ENCODE measurements at places on chromosomes 7 and 10.
A peak's percentile ranks its signal among the peaks of the same experiment; 100 is the strongest.

- no peak for DNase-seq
Measured at GRCh38 chr7:41732436-41732785, 29.5 kb upstream of the INHBA start.

- DNase-seq, result no peak
Measured at GRCh38 chr10:89869592-89870156, 168.3 kb downstream of the KIF20B start.

GRCh38 chr10:17488848-17489247 lies 34.5 kb upstream of the ST8SIA6 start:
- no peak for DNase-seq

DNA sequence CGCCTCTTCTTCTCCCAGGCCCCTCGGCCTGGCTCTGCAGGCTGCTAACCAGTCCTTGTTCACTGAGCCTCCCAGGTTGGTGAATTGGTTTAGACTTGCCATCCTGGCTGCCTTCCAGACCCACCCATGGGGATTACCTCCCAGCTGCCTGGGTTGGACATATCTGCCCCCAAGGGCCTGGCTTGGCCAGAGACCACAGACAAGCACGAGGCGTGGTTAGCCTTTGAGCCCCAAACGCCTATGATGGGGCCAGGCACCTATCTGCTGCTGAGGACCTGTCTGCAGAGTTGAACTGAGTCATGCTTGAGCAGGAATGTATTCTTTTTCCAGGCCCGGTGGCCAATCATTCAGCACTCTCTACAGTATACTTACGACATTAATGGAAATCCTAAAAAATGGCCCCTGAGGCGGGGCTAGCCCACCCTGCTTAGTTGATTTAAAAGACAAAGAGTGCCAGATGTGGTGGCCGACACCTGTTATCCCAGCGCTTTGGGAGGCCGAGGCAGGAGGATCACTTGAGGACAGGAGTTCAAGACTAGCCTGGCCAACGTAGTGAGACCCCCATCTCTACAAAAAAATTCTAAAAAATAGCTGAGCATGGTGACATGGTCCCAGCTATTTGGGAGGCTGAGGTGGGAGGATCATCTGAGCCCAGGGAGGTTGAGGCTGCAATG lies 361.5 kb downstream of the FRMD4A start:
- no peak for DNase-seq

GRCh38 chr7:44486693-44487092 lies 3.8 kb downstream of the NUDCD3 start:
- no peak for DNase-seq

DNA sequence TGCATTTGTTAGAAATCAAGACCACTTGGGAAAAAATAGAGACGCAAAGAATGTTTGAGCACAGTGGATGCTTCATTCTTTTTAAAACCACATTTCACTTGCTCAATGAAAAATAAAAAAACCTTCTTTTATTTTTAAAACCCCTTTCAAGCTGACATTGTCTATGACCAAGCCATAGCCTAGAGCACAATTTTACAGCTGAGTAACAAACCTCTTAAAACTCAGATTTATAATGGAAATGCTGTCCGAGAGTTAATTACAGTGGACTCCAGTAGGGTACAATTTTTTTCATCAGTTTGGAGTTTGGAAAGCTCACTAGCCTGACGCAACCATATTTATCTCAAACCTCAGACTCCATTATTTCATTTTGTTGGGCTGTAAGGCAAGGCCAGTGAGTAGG lies 116.3 kb downstream of the RNLS start:
- no peak for DNase-seq

- DNase-seq, result no peak
Measured at GRCh38 chr7:25029075-25029474, 49.1 kb upstream of the OSBPL3 start.

GRCh38 chr10:47028466-47028865 lies 117.2 kb downstream of the PTPN20 start:
- no peak for DNase-seq

GRCh38 chr7:6175645-6176044 lies 96.8 kb downstream of the CYTH3 start:
- DNase-seq, result no peak

- no peak for DNase-seq
Measured at GRCh38 chr7:124452186-124452585, 313.4 kb downstream of the GPR37 start.

DNA sequence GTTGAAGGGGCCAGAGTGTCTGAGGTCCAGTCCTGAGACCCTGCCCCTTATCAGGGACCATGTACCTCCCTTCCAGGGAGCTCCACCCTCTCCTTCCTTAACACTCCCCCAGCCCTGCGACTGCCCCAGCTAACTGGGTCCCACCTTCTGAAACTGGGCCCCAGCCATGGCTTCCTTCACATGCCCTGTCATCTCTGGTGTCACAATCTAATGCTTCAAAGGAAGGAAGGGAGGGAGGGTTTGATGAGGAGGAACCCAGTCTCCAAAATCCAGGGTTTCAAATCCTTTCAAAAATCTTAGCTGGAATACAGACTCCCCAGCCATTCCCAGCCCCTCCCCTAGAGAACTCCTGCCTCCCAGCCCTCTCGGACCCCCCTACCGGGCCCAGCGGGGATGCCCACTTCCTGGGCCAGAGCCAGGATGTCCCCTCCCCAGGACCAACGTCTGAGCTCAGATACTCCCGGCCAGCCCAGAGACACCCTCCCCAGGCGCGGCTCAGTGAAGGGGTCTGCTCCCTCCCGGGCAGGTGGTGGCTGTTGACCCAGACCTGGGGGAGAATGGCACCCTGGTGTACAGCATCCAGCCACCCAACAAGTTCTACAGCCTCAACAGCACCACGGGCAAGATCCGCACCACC lies 18.0 kb downstream of the C10orf105 start:
- DNase-seq, result no peak

GRCh38 chr7:111393011-111393754 lies 169.1 kb downstream of the IMMP2L start:
- DNase-seq, result peak; percentile 56

GRCh38 chr10:74548676-74549075 lies 277.7 kb upstream of the KAT6B start:
- DNase-seq, result no peak

- no peak for DNase-seq
Measured at GRCh38 chr10:34830217-34830822, 15.2 kb upstream of the PARD3 start.

- no peak for DNase-seq
Measured at GRCh38 chr10:7317786-7318446, 92.9 kb downstream of the SFMBT2 start.

GRCh38 chr7:4123346-4123745 lies 558.7 kb upstream of the FOXK1 start:
- DNase-seq, result no peak

- DNase-seq, result no peak
Measured at GRCh38 chr10:123889821-123890220, 1.8 kb downstream of the CPXM2 start.

- peak; percentile 35 for DNase-seq
Measured at GRCh38 chr7:28298870-28299518, 113.3 kb upstream of the CREB5 start.

GRCh38 chr10:74177140-74177677 lies 26.2 kb downstream of the ADK start:
- no peak for DNase-seq

- DNase-seq, result no peak
Measured at GRCh38 chr10:80501381-80501912, 36.3 kb upstream of the SH2D4B start.

GRCh38 chr10:11205030-11205772 lies 187.5 kb downstream of the CELF2 start:
- no peak for DNase-seq

DNA sequence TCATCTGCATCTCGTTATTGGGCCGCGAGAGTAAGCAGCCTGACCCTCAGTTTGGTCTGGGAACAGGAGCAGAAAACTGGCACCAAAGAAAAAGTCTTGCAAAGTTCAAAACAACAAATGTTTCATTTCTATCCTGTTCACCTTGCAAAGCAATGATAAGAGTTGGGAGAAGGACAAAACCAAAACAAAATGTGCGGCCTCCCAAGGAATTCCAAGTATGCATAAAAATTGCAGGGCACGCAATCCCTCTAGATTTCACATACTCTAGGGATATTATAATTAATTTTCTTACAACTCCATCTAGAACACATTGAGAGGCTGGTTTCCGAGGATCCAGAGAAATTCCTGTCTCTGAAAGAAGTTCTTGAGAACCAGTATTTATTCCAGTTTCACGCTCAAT lies 20.1 kb downstream of the CHUK start:
- no peak for DNase-seq

- DNase-seq, result no peak
Measured at GRCh38 chr7:143958781-143959180, 4.1 kb downstream of the OR2F1 start.

GRCh38 chr7:122352454-122352853 lies 47.9 kb upstream of the FEZF1 start:
- no peak for DNase-seq

GRCh38 chr10:20443094-20443493 lies 454.0 kb downstream of the NEBL start:
- no peak for DNase-seq

GRCh38 chr7:115113776-115114175 lies 191.9 kb downstream of the MDFIC start:
- DNase-seq, result no peak

- no peak for DNase-seq
Measured at GRCh38 chr7:81816312-81816711, 46.5 kb upstream of the HGF start.

DNA sequence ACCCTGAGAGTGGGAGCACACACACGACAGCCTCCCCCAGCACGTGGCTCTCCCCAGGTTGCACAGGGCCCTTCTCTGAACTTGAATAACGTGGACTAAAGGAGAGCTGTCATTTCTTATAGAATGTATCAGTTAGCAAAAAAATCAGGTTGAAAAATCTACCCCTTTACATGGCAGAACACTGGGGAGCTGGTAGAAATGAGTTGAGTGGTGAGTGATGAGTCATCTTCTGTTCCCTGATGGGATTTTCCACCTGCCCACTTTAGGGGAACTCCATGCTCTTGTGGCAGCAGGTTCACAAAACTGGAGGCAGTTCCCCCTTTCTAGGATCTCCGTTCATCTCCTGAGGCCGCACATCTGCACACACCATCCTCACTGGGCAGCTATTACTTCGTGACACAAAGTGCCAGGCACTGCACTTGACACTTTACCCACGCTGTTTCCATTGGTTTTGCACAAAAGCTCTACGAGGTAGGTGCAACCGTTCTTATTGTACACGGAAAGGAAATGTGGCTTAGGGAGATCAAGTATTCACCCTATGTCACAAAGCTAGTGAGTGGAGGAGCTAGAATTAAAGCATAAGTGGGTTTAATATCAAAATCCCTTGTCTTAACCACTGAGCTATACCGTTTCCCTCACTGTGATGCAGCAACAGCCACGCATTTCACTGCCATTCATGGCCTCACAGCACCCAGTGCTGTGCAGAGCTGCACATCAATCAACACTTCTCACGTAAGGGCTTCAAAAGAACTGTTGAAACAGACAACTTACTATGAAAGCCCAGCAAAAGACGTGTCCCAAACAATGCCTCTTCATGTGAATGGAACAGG lies 80.2 kb downstream of the RNF216 start:
- no peak for DNase-seq

DNA sequence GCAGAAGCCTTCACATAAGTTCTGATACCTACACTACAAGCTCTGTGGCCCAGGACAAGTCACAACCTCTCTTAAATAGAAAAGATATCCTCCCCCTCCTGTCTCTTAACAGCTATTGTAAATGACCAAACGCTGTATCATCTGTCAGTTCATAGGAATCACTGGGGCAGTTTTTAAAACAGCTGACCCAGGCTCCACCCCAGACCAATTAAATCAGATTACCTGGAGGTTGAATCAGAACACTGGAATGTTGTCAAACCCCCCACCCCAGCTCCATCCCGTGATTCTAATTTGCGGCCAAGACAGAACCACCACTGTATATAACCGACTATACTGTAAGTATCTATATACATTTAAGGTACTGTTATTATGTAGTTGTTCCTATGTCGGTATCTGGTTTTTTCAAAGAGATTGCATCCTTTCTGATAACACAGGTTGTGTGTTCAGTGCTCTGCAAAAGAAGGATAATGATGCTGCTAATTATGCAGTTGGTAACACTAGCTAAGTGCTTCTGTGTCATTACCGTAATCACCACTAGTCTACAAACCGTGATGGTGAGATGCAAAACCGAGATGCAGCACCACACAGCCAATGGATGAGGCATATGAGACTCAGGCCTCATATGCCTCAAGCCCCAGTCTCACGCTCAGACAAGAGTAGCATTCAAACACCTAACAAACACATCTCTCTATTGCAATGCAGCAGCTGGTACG lies 47.4 kb downstream of the TNS3 start:
- DNase-seq, result no peak

DNA sequence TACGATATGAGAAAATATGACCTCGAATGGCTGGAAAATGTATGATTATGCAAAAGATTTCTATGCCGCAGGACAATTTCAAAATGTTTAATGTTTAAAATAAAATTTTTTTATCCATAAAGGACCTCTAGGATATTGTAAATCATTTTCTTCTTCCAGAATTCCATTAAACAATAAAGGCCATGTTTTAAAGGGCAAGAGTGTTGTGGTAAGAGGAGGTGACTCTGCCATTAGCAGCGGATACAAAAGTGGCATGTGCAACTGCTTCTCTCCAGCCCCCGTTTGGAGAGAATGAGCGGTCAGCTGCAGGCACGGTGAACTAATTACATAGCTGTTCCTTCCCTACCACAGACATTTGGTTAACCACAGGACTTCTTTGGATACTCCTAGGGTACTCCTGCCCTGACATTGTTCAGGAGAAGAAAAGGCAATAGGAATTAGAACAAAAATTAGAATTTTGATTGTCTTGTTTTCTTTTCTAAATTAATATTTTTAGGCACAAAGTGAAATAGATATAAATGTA lies 63.8 kb downstream of the HBP1 start:
- no peak for DNase-seq

DNA sequence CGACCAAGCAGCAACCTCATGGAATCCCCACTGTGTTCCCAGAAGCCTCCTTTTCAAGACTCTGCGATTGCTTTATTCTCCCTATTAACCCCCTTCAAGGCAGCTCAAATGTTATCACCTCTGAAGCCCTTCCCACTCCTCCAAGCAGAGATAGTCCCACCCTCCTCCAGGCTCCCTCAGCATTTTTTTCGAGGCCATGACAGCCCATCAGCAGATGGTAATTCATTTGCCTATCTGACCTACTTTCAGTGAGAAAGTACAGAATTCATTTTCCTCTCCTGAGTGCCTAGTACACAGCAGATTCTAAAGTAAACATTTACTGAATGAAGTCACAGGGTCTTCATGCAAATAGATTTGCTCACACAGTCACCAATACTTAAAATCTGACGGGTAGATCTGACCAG lies 47.8 kb downstream of the HERPUD2 start:
- DNase-seq, result no peak

- no peak for DNase-seq
Measured at GRCh38 chr7:2541291-2542010, 13.9 kb downstream of the BRAT1 start.

GRCh38 chr7:130365511-130366441 lies 14.5 kb upstream of the CPA1 start:
- no peak for DNase-seq

Data from urinary bladder (tissue), 4 donors.